ENCODE measurements at places on chromosomes 1 and 21.

DNA sequence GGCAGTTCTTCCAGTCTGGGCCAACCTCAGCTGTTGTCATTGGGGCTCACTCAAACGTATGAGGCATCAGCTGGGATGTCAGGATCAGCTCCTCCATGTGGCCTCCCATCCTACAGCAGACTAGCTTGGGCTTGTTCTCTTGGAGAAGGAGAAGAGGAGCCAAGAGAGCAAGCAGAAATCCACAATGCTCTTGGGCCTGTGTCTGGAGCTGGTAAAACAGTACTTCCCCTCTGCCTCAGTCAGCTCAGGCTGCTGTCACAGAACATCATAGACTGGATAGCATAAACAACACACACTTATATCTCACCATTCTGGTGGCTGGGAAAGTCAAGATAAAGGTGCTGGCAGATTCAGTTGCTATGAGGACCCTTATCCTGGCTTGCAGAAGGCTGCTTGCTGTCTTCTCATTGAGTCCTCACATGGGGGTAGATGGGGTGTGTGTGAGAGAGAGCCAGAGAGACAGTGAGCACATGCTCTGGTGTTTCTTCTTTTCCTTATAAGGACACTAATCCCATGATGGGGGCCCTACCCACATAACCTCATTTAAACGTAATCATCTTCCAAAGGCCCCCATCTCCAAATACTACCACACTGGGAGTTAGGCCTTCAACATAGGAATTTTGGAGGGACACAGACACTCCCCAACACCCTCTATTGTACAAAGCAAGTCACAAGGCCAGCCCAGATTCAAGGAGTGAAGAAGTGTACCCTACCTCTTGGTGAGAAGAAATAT lies 16.3 kb upstream of the DNAJC6 start:
- DNase-seq, result no peak

- no peak for DNase-seq
Observed at GRCh38 chr21:33496345-33496744, 4.8 kb upstream of the DNAJC28 start.

GRCh38 chr1:7279769-7280168 lies 491.3 kb upstream of the VAMP3 start:
- no peak for DNase-seq

GRCh38 chr1:198291036-198291435 lies 134.2 kb downstream of the NEK7 start:
- no peak for DNase-seq

GRCh38 chr1:11188381-11188780 lies 774 bp upstream of the ANGPTL7 start:
- DNase-seq, result no peak

- DNase-seq, result no peak
Observed at GRCh38 chr1:82220754-82221153, 420.0 kb downstream of the ADGRL2 start.

DNA sequence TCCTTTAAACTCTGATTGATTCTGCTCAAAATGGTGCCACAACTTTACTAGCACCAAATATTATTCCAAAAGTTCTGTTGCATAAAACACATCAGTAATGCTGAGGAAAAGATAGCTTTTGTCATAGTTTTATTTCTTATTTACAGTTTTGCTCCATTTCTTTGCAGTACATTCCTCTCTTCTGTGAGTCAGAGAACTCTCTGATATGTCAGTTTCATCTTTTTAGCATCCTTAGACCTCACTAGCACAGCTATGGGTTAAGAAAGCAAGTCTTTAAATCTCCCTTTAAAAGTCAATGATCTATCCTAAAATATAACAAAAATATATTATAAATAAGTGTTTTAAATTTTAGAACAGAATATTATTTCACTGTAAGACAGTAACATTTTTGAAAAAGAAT lies 356.6 kb upstream of the SNX7 start:
- DNase-seq, result no peak

DNA sequence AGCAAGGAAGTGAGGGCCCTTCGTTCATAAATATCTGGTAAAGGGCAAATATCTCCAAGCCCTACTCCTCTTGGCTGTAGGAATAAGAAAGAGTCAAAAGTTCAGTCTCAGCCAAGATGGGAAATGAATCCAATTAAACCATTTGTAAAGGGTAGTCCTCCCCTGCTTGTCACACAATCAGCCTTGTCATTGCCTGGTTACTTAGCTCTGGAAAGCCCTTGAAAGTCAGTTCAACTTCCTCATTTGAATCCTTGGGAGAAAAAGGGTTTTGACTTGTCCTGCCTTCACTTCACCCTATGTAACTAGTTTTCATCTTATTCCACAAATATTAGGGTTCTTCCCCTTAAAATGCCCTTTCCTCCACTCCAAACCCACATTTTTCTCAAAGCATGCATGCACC lies 100.0 kb downstream of the ELAVL4 start:
- DNase-seq, result no peak

- no peak for DNase-seq
Observed at GRCh38 chr21:42836402-42836666, 43.0 kb downstream of the WDR4 start.

- DNase-seq, result no peak
Observed at GRCh38 chr1:81392526-81393226, 408.1 kb upstream of the ADGRL2 start.

- peak; percentile 1 for DNase-seq
Observed at GRCh38 chr1:49102752-49103151, 326.1 kb upstream of the BEND5 start.

DNA sequence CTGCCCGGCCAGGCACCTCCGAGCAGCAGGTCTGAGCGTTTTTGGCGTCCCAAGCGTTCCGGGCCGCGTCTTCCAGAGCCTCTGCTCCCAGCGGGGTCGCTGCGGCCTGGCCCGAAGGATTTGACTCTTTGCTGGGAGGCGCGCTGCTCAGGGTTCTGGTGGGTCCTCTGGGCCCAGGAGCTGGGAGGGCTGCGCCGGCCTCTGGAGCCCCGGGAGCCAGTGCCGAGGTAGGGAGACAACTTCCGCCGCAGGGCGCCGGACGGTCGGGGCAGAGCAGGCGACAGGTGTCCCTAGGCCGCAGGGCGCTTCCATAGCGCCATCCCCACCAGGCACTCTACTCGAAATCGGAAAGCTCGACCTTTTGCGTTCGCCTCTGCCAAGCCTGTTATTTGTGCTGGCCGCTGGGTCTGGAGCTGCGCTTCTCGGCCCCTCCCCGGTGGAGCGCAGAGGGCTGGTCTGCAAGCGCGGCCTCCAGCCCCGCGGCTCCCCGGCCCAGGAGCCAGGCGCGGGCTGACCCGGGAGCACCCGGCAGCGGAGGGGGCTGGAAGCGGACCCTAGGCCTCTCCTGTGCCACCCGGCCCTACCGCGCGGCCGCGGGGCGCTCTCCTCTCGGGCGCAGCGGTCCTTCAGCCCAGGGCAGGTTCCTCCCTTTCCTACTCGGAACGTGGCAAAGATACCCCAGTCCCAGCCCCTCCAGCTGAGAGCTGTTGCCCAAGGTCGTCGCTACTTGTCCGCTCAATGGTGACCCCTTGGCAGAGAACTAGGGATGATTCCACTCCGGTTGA lies 2.2 kb downstream of the SIM2 start:
- DNase-seq, result no peak

- DNase-seq, result no peak
Observed at GRCh38 chr21:31926498-31926897, 53.7 kb downstream of the HUNK start.

GRCh38 chr1:216937491-216937890 lies 214.3 kb upstream of the ESRRG start:
- DNase-seq, result no peak

DNA sequence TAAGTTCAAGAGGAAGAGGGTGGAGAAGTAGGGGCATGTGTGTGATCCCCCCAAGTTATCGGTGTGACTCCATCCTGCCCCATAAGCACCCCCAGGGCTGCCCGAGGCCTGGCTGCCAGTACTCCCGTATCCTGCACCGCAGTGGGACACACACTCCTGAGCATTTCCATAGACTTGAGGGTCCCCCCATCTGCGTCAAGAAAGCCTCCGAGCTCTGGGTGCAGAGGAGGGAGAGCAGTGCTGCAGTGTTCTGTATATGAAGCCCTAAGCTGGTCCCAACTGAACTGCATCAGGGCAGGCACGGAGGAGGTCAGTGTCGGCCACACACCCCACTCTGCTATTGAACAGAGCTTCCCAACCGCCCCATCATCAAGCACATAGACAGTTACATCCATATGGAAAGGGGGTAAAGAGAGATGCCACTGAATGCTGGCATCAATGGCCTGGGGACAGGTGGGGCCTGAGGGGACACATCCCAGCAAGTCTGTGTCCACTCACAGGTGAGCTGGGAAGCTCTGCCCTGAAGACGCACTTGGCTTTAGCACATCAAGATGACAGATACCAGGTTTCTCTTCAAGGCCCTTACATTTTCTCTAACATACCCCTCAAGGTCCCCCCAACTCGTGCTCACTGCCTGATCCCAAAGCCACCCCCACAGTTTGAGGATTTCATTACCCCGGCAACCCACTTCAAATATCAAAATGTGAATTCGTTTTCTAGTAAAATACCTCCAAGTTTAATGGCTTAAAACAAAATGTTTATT lies 64.3 kb downstream of the EVA1C start:
- DNase-seq, result no peak

GRCh38 chr1:202282596-202283283 lies 59.0 kb downstream of the UBE2T start:
- no peak for DNase-seq

- no peak for DNase-seq
Observed at GRCh38 chr1:217910791-217911320, 279.7 kb downstream of the SPATA17 start.

DNA sequence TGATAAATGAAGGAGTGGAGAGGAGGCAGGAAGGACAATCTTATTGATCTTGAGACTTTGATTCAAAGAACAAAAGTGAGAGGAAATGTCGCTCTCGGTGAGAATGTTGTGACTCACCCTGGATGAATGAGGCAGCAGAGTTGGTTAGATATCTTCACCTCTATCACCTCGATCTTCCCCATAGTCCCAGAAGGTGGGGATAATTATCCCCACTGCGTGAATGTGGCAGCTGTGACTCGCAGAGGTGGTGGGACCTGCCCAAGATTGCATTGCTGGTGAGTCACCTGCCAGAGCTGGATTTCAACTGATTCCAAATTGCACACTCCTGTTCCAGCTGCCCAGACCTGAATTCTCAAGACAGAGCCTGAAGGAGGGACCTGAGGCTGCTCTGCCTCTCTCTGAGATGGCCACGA lies 105.0 kb downstream of the MATN1 start:
- DNase-seq, result no peak

GRCh38 chr1:65994223-65994622 lies 201.5 kb downstream of the PDE4B start:
- DNase-seq, result no peak

- DNase-seq, result no peak
Observed at GRCh38 chr1:86450847-86451246, 17.9 kb upstream of the CLCA1 start.

- peak; percentile 77 for DNase-seq
Observed at GRCh38 chr1:244047621-244048255, 3.3 kb upstream of the ZBTB18 start.

DNA sequence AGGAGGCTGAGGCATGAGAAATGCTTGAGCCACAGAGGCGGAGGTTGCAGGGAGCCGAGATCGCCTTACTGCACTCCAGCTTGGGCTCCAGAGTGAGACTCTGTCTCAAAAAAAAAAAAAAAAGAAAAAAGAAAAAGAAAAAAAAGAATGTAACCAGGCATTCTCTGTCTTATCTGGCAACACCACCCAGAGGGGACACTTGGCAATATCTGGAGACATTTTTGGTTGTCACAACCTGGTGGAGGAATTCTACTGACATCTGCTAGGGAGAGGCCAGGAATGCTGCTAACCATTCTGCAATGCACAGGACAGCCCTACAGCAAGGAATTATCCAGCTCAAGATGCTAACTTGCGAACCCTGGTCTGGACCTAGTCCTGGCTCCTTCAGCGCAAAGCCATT lies 2.3 kb upstream of the CNR2 start:
- DNase-seq, result no peak

- peak; percentile 22 for DNase-seq
Observed at GRCh38 chr1:201715801-201716741, 112.9 kb upstream of the IPO9 start.

DNA sequence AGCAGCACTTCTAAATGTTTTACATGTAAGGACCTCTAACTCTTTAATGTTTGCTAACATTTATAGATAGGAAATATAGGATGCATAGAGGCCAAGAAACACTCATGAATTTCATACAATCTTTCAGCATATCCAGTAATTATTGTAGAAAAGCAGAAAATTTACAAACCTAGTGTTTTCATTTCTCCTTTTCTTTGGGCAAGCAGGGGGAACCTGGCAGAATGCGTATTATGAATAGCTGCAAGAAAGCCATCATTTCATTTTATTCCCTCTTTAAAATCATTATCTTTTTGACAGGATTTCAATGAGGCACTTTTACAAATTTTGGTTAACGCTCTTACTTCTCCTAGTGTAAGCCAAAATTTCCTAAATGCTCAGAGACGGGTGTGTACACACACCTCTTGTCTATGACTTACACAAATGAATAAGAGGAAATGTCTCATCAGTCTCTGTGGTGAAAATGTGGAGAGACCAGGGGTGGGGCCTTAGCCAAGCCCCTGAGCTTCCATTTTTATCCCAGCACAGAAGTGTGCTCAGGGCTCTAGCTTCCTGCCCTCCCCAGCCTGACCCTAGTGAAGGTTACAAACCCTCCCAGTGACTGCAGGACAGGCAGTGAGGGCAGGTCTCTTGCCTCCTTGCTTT lies 91.6 kb downstream of the LRRC8C start:
- peak; percentile 25 for DNase-seq

- no peak for DNase-seq
Observed at GRCh38 chr1:25146451-25146855, 85.8 kb downstream of the SYF2 start.

DNA sequence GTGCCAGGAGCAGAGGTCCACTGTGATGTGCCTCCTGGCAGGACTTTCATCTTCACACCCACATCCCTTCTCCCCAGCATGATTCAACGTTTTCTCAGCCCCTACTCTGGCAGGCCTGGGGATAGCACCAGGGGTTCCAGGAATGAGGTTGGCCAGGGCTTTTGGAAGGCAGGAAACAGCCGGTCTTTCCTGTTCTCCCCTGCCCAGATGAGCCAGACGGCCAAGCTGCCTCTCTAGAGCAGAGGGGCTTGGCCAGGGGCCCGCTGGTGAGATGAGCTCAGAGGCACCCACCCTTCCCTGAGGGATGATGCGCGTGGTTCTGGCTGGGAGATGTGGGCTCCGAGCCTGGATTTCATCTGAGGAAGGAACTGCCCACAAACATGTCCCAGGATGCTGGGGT lies 4.3 kb upstream of the MFAP2 start:
- DNase-seq, result no peak

GRCh38 chr1:165063181-165063965 lies 293.1 kb downstream of the LMX1A start:
- no peak for DNase-seq

DNA sequence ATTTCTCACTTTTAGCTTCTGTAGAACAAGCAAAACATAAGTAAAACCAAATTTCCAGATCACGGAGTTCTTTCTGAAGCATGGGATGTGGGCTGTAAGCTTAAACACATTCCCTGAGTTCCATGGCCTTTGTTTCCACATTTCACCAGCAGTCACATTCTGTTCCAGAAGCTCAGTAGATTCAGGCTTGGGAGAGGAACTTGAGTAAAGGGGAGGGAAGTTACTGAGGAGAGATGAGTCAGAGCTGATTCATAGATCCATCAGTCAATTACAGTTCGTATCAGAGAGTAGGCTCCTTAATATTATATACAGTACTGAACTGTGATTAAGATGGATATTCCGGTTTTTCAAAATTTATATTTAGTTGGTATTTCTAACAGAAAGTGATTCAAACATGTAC lies 614.3 kb downstream of the NCAM2 start:
- DNase-seq, result no peak
